ENCODE measurements at places on chromosomes 12 and 14.

- DNase-seq = no peak
Observed at GRCh38 chr12:79373896-79374499, 316.8 kb downstream of the PAWR start.

DNA sequence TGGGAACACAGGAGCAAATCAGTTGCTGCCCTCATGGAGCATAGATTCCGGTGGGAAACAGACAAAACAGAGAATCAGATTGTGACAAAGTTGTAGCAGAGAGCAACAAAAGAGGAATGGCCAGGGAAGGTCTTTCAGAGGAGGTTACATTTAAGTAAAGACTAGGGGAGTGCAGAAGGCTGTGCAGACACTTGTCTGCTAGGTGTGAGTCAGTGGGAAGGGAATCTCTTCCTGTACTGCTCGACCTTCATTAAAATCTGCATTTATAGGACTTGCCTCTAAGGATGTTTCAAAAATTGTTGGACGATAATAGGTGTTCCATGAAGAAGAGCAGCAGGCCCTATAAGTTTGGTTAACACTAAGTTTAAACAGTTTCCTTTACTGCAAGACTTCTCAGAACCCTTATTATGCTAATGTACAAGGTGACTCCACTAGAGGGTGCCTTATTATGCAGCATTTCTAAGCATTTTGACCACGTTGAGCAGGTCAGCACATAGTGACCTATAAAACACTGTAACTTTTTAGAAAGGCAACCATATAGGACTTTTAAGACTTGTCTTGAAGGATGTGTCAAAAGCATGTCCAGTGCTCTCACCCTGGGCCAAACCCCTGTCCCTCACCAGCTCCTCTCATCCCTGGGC lies 91.8 kb upstream of the RIC8B start:
- no peak for DNase-seq

GRCh38 chr12:19657118-19657731 lies 217.9 kb downstream of the AEBP2 start:
- DNase-seq = no peak

DNA sequence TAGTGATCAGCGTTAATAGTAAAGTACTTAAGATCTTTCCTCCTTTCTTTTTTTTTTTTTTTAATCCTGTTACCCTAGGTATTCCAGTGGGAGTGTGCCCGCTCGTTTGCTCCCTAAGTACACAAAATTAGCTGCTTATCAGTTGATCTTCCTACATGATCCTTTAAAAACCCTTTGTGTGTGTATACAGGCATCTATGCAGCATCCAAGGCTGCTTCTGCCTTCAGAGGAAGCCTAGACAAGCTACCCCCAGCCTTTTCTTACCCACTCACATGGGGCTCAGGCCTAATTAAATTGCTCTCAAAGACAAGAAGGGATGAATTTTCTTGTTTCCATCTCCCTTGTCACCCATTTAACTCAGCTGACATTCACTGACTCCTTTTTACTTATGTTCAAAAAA lies 343.4 kb upstream of the LMO3 start:
- DNase-seq = no peak

DNA sequence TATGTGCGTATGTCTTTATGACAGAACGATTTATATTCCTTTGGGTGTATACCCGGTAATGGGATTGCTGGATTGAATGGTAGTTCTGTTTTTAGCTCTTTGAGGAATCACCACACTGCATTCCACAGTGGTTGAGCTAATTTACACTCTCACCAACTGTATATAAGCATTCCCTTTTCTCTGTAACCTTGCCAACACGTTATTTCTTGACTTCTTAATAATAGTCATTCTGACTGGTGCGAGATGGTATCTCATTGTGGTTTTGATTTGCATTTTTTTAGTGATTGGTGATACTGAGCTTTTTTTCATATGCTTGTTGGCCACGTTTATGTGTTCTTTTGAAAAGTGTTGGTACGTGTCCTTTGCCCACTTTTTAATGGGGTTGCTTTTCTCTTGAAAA lies 49.7 kb downstream of the FRS2 start:
- DNase-seq = no peak

GRCh38 chr12:127830065-127830460 lies 436.9 kb upstream of the TMEM132C start:
- no peak for DNase-seq

DNA sequence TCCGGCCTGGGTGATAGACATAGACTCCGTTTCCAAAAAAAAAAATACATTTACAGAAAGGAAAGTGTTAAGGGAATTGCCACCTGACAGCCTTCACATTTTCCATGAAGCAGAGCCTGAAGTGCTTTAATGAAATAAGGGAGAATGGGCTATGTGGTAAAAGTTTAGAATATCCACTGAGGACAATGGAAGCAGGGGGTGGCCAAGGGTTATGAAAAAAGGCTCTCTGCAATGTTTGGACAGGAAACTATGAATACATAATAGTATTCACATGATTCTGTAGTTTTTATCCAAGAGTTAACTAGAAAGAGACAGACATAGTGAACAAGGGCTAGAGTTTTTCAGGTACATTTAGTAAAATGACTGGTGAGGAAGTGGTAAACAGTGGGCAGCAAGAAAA lies 75.3 kb downstream of the COCH start:
- DNase-seq = no peak

- no peak for DNase-seq
Observed at GRCh38 chr14:71701990-71702389, 230.2 kb upstream of the RGS6 start.

- DNase-seq = peak; percentile 3
Observed at GRCh38 chr12:95102916-95103671, 29.7 kb upstream of the NR2C1 start.

- DNase-seq = no peak
Observed at GRCh38 chr14:95244587-95244986, 75.1 kb downstream of the CLMN start.

GRCh38 chr12:115354007-115354890 lies 670.3 kb upstream of the TBX3 start:
- DNase-seq = no peak

- DNase-seq = no peak
Observed at GRCh38 chr12:107091989-107092641, 1.2 kb downstream of the CRY1 start.

- DNase-seq = no peak
Observed at GRCh38 chr14:102738373-102739189, 38.7 kb upstream of the TRAF3 start.

DNA sequence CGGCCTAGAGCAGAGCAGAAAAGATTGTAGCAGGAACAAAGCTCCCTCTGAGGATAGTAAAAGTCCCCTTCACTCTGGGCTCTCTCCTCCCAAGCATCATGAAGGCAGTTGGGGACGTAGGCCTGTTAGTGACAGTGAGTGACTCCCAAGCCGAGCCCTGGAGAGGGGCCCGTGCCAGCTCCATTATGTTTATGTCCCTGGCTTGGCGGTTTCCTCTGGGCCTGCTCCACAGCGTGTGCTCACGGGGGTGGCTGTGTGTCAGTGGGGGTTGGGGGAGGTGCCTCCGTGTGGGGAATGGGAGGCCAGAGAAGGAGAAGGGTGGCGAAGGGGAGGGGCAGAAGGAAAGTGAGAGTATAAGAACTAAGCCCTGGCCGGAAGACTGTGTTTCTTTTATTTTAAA lies 170.0 kb upstream of the VASH1 start:
- DNase-seq = no peak

DNA sequence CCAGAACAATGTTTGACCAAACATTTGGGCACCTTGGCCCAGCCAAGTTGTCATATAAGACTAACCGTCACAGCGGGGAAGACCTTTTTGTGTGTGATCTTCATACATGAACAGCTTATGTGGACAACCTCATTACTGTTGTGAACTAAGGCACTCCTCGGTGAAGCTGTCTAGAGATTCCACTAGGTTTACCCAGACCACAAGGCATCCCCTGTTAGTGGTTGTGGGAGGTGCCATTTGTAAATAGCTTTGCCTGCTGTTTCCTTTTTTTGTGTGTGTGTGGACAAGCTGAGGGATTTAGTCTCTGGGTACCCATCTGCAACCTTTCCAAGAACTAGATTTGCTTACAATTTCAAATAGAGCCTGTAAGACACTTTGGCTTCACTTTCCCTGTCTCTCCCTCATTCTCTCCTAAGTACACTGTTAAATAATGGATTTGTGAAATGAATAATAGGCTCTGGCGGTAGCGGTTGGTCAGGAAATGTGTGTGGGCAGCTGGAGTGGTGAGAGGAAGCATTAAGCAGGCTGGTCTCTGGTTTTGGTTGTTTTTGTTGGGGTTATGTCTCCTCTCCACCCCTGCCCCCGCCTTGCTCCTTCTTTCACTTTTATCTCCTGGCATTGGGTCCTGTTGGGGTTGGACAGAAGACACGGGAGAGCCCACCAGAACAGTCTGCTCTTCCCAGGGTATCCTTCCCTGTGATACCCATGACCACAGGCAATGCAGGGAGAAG lies 727.6 kb downstream of the VRK1 start:
- no peak for DNase-seq

- DNase-seq = no peak
Observed at GRCh38 chr14:88929656-88930436, 105.4 kb downstream of the TTC8 start.

DNA sequence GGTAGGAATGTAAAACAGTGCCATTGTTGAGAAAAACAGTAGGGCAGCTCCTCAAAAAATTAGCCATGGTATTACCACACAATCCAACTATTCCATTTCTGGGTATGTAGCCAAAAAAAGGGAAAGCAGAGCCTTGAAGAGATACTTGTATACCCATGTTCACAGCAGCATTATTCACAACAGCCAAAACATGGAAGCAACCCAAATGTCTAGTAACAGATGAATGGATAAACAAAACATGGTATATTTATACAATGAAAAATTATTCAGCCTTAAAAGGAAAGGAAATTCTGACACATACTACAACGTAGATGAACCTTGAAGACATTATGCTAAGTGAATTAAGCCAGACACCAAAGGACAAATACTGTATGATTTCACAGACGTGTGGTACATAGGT lies 67.6 kb upstream of the GNG2 start:
- DNase-seq = no peak

DNA sequence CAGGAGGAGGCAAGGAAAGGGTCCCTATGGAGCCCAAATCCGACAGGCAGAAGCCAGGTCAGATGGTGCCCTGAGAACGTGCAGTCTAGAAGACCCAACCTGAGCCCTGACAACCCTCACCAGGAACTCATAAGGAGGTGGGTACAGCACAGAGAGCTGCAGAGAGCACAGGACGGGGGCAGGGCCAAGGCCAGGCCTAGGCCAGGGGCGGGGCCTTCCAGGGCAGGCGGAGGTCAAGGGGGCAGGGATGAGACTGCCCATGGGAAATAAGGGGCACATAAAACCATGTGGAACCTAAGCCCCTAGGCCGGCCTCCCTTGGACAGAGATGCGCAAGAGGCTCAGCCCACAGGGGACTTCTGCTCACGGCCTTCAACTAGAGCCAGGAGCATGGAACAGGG lies 45.1 kb downstream of the SSH1 start:
- no peak for DNase-seq

DNA sequence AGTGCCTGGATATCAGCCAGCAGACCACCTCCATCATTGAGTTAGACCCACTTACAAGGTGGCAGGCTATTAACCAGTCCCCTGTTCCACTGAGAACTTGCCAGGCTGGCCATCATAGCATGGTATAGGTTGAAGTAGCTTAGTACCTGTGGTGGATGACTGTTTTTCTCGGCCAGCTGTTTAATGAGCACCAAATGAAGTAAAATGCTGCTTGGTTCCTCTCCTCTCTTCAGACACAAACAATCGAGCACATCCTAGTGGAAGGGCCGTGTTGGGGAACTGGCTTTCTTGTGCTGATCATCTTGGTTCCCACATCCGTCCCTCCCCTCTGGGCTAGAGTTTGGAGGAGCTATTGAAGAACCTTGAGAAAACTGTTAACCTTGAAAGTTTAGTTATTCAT lies 486.2 kb downstream of the RAD51B start:
- no peak for DNase-seq

GRCh38 chr12:80939231-80939950 lies 1.7 kb upstream of the LIN7A start:
- no peak for DNase-seq

DNA sequence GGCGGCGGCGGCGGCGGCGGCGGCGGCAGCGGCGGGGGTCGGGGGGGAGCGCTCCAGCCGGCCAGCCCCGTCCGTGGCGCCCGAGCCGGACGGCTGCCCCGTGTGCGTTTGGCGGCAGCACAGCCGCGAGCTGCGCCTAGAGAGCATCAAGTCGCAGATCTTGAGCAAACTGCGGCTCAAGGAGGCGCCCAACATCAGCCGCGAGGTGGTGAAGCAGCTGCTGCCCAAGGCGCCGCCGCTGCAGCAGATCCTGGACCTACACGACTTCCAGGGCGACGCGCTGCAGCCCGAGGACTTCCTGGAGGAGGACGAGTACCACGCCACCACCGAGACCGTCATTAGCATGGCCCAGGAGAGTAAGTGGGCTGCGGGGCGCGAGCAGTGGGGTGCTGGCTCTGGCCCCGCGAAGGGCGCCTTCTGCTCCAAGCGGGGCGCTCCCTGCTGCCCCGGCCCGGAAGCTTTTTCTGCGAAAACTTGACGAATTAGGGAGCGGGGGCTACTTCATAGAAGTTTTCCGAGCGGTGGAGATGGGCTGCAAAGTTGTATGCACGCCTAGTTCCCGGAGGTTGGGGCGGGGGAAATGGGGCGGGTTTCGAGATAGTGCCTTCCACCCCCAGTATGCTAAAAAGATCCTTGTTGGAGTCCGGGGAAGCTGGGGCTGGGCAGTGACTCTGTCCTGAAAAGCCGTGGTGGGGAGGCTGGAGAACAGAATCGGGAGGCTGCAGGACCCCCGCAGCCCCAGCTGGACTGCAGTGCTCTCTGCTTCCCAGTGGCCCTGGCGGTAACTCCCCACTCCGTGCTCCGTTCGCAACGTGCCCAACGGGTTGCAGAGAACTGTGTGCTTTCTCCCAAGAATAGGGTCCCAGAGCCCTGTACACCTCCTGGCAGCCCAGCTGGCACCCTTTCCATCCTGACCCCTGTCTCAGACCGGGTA lies 751 bp downstream of the GDF11 start:
- no peak for DNase-seq

GRCh38 chr12:5171701-5172100 lies 128.0 kb downstream of the KCNA5 start:
- DNase-seq = no peak

DNA sequence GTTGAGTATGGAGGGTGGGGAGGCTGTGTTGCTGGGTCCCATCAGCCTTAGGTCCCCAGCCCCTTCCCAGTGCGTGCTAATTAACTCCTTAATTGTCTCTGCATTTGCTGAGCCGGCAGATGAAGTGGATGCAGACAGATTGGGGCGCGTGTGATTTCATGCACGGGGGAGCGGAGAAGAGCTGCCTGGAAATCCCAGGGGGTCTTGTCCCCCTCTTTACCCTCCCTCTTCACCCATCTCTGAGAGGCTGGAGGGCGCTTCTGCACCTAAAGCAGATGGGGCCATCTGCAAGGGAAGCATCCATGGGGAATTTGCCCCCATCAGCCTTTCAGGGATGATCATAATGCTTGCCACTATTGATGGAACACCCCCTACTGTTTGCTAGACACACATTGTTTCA lies 4.4 kb upstream of the ASIC1 start:
- no peak for DNase-seq

- DNase-seq = no peak
Observed at GRCh38 chr12:106582249-106582591, 584 bp upstream of the RFX4 start.

DNA sequence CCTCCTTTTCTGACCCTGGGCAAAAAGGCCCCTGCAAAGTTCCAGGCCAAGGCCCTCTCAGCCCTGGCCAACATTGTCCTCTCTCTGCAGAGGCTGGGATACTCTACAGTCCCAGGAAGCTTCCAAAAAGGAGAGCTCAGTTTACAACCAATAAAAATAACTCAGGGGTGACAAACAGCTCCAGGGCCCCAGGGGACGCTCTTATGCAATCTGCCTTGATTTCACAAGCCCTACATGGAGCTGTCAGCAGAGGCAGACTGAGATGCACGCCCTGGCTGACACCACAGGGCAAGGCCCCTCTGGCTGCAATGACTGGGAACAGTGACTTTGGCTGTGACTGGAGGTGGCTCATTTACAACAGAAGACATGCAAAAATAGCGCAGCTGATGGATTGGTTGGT lies 129.0 kb upstream of the MED13L start:
- no peak for DNase-seq
